ENCODE measurements at places on chromosomes 5 and 9.

GRCh38 chr5:141430332-141431113 lies at the start of gene PCDHGA12:
PCDHGA12 (plus strand) TSS chr5:141430507; CDS start chr5:141430760, 253 bp downstream.
- DNase-seq, result no peak

DNA sequence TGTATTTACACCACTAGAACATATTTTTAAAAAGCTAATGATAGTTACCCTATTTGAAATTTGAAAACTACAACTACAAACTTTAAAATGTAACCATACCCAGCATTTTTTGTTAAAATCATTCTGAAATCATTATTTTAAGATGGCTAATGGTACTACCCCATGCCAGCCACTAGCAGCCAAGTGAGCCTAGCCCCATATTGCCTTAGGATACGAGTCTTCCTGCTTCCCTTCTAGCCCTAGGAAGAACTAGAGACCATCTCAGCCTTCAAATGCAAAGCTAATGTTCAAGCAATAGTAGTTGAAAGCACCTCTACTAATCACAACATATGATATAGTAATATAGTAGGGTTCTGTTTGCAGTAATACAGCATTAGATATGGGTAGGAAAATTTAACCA lies 24.0 kb upstream of the VCAN start:
- DNase-seq, result no peak

DNA sequence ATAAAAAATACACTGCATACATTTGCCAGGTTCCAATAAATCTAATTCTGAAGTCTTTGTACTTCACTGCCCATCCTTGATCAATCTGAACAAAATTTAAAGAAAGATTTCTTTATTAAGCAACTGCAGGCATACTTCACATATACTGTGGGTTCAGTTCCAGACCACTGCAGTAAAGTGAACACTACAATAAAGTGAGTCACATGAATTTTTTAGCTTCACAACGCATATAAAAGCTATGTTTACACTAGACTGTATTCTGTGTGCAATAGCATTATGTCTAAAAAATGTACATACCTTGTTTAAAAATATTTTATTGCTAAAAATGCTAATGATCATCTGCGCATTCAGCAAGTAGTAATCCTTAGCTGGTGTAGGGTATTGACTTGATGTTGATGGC lies 52.1 kb downstream of the SSBP2 start:
- no peak for DNase-seq

GRCh38 chr9:972501-973294 lies 3.8 kb upstream of the DMRT3 start:
- DNase-seq, result no peak

- DNase-seq, result no peak
These were observed 1.6 kb downstream of the FABP6 start for GRCh38 chr5:160230686-160231527.

- DNase-seq, result no peak
These were observed 103.4 kb downstream of the TTC39B start for GRCh38 chr9:15203581-15203980.

All from stimulated activated CD4-positive, alpha-beta T cell treated with anti-CD3 and anti-CD28 coated beads, Interleukin-15, amount 100 ng/mL, for 1 hour (primary cell).